Renal cortex interstitium (tissue), 15 donors: ENCODE measurements at places on chromosomes 1 and 21. TPM values are rescaled to one million over a fixed set of nuclear protein-coding genes. Genes with fewer than 3 reads are reported as not detected.
A peak's percentile ranks its signal among the peaks of the same experiment; 100 is the strongest.

DNA sequence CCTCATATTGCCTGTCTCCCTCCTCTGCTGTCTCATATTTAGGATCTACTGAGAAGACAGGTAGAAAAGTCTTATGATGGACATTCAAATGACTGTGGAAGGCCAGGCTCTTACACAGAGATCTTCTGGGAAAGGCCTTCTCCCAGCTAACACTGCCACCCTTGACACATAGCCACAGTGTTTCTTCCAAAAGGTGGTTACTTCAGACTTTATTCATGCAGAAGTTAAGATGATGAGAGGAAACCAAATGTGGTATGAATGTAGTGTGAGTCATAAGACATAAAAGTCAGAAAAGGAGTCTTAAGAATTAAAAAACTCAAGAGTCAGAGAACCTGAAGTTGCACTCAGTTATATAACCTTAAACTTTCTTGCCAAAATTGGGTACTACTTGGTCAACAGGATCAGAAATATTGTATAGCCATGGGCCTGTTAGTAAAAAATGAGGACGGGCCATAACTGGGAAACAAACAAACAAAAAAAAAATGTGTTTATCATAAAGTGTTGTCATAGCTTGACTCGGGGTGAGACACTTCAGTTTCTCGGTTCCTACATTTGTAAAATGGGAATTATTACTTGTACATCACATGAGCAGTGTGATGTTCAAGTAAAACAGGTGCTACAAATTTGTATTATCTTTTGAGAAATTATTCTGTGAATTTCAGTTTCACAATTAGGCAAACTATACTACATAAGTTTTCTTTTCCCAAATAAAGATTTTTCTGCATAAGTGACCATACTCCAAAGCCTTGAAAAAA lies 1.2 kb upstream of the DENND1B start:
- no peak for DNase-seq

FCGR3A gene
- 1.6 TPM for polyA plus RNA-seq

- DNase-seq = no peak
Measured at GRCh38 chr1:10537082-10537766, 62.5 kb downstream of the PEX14 start.

GRCh38 chr1:220203816-220204215 lies 68.4 kb downstream of the RAB3GAP2 start:
- DNase-seq = no peak

CNR2 gene
- 0.09 TPM for polyA plus RNA-seq

DNA sequence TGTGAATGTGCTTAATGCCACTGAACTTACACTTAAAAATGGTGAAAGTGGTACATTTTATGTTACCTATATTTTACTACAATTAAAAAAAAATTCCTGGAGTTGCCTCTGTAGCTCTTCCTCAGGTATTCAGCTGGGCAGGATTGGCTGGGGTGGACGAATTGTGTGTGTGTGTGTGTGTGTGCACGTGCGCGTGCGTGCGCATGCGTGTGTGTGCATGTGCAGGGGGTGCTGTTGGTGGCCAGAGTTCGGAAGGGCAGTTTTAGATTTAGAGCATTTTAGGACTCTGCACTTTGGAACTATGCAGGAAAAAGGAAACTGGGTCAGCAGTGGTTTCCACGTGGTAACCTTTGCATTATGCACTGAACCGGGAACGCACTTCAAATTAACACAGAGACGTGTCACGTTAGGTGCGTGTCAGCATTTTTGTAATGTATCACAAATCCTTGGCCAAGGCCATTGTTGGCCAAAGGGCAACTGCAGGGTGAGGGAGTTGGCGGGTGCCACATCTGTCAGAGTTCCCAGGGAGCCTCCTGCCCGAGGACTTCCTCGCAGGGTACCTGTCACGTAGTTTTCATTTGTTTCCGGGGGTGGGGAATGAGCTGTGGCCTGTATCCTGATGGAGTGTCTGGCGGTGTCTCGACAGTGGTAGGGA lies 312.8 kb downstream of the CAMTA1 start:
- no peak for DNase-seq

OLIG2 gene
- polyA plus RNA-seq = not detected

DNA sequence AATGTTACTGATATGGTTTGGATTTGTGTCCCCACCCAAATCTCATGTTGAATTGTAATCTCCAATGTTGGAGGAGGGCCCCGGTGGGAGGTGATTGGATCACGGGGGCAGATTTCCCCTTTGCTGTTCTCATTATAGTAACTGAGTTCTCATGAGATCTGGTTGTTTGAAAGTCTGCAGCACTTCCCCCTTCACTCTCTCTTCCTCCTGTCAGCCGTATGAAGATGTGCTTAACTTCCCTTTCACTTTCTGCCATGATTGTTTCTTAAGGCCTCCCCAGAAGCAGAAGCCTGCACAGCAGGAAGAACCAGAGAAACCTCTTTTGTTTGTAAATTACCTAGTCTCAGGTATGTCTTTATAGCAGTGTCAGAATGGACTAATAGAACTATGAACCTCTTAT lies 28.4 kb downstream of the TRIM33 start:
- no peak for DNase-seq

TMEM79 gene
- polyA plus RNA-seq = 6.5 TPM

DNA sequence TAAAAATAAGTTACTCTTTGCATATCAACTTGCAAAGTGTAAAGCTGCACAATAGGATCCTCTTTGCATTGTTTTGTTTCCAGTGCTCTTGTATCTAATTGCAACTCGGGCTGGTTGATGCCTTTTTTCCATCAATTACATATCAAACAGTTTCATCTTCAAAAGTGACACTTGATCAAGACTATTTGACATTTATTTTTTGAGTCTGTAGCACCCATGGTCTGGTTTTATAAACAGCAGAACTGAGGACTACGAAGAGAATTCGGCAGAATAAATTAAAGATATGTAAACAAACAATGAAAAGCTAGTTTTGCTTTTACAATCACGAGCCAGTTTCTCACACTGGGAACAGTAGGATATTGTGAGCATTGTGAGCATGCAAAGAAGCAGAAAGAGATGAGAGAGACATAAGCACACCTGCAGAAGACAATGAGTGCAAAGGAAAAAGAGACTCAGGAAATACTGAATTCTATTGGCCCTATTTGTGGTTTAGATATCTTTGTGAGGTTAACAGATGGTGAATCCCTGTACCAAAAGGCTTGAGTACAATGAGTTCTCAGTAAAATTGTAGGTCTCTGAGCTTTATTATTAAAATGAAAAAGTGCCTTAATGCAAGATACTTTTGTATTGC lies 45.4 kb downstream of the RPL5 start:
- DNase-seq = no peak

GRCh38 chr1:244047621-244048255 lies 3.3 kb upstream of the ZBTB18 start:
- DNase-seq = no peak

AJAP1 gene
- 1.0 TPM for polyA plus RNA-seq

DNA sequence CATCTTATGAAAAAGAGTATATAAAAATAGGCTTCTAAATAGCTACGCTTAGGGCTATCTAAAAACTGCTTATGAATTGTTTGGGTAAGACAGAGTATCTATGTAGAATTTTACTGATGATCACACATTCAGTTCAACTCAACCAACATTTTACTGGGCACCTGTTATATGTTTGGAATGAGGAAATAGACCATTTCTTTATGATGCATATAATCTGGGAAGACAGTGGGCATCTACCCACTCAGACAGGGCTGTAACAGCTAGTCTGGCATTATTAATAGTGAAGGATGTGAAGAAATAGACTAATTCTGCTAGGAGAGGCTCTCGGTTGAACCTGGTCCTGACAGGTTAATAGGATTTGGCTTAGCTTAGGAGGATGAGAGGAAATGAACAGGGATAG lies 56.9 kb downstream of the TIAM1 start:
- DNase-seq = no peak

DNA sequence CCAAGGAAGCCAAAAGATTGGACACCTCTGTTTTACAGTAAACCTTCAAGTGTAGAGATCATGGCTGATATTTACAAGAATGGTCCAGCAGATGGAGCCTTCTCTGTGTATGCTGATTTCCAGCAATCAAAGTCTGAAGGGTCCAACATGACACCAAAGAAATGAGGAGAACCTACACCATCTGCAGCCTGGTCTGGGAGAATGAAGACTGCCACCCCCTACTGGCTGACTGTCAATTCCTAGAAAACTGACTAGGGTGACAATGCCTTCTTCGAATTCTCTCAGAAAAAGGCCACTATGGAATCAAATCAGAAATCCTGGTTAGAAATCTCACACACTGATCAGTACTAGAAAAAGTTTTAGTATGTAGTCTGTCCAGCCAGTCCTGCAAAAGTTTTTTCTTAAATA lies 83.3 kb downstream of the CDC42BPA start:
- no peak for DNase-seq

FBXO2 gene
- 1.1 TPM for polyA plus RNA-seq

GRCh38 chr1:24130385-24130784 lies 12.6 kb downstream of the IL22RA1 start:
- no peak for DNase-seq

GRCh38 chr1:60367532-60367931 lies 294.0 kb upstream of the C1orf87 start:
- DNase-seq = peak; percentile 15

GRCh38 chr1:167442142-167442848 lies 76.0 kb downstream of the CD247 start:
- DNase-seq = no peak

GIPC2 gene
- polyA plus RNA-seq = 15.8 TPM

DNA sequence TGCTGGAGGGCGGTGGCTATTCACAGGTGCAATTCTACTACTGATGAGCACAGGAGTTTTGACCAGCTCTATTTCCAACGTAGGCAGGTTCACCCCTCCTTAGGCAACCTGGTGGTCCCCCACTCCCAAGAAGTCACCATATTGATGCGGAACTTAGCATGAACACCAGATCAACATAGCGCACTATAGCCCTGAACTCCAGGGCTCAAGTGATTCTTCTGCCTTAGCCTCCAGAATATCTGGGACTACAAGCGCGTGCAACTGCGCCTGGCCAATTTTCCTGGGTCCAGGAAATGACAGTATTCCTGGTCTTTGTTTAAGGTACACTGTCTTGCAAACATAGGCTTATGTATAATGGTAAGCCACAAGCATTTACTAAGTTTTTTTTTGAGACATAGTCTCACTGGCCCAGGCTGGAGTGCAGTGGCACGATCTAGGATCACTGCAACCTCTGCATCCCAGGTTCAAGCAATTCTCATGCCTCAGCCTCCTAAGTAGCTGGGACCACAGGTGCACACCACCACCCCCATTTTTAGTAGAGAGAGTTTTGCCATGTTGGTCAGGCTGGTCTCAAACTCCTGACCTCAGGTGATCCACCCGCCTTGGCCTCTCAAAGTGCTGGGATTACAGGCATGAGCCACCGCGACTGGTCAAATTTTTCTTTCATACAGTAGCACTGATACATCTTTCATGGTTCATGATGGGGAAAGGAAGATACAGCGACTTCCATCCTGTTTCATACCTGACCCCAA lies 12.6 kb downstream of the MCL1 start:
- no peak for DNase-seq

TTC24 gene
- polyA plus RNA-seq = 1.5 TPM

- no peak for DNase-seq
Measured at GRCh38 chr1:212769459-212770167, 22.0 kb downstream of the NSL1 start.

- no peak for DNase-seq
Measured at GRCh38 chr1:41024953-41025352, 3.4 kb upstream of the SLFNL1 start.

RORC gene
- 0.75 TPM for polyA plus RNA-seq

GRCh38 chr21:27759091-27759659 lies 792.3 kb upstream of the ADAMTS5 start:
- no peak for DNase-seq

GRCh38 chr1:158037008-158037865 lies 43.8 kb downstream of the KIRREL1 start:
- no peak for DNase-seq

GRCh38 chr1:240343966-240344365 lies 252.3 kb downstream of the FMN2 start:
- DNase-seq = no peak

DNA sequence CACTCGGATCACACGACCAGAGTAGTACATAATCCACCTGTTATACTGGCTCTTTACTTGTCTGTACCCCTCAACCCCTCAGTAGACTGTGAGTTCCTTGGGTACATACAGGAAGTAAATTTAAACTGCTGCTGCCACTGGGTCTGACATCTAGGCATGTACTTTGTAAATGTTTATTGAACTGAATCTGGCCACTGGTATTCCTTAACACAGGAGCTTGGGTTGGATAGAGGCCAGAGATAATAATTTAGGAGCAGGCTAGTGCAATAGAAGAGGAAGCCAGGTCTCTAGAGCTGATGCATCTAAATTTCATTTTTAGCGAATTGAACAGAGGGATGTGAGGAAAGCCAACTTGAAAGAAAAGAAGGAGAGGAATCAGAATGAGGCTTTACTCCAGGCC lies 12.4 kb downstream of the TTC4 start:
- no peak for DNase-seq

HPCA gene
- 0.71 TPM for polyA plus RNA-seq

SLC50A1 gene
- polyA plus RNA-seq = 55.5 TPM

GRCh38 chr1:192809307-192810252 lies 741 bp downstream of the RGS2 start:
- peak; percentile 47 for DNase-seq

DNA sequence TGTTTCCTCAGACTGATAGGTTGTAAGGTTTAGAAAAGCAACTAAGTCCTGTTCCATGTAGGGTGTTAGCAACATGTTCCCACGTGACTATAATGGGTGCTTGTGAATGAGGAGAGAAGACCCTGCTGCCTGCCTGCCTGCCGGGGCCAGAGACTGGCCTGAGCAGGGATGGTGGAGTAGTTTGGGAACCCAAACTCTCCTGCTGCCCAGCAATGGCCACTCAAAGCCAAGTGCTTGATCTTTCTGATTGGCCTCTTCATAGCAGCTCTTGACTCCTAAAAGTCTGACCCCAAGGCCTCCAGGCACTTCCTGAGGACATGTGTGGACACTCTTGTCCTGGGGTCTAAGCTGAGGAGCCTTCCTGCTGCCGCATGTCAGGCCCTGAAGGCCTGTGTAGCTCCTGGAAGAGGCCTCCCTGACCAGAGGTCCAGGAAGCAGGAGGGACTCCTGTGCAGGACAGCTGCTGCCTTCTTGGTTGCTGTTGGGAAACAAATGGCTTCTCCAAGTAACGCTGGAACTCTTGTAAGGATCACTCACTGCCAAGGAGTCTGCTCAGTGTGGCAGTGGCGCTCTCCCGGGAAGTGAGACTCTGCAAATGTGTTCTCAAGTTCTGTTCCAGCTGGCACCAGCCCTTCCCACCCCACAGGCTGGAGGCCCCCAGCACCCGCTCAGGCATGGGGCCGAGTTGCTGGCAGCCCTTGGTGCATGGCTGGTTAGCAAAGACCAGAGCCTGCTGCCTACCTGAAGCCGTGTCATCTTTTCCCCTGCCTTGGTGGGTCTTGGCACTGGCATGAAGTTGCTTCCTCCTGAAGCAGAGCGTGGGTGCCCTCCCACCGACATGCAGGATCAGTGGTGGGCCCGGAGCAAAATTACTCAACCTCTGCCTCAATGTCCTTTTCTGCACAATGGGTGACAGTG lies 35.5 kb downstream of the MAN1C1 start:
- no peak for DNase-seq

FAM131C gene
- 2.7 TPM for polyA plus RNA-seq

DNA sequence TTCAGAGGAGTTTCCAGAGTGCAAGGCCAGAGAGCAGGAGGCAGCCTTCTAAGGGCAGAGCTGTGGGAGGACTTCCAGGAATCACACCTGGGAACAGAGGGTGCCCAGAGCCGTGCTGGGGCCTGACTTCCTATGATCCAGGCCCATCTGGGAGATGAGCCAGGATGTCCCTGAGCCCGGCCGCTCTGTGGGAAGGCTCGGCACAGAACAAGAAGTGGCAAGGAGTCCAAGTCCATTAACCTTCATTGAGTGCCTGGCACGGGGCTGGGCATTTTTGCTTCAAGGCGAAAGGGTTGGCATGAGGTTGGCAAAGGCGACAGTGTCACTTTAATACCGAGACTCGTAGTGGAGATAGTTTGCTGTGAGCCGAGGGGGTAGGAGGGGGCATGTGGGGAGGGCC lies 18.2 kb downstream of the TMEM201 start:
- no peak for DNase-seq

PLA2G5 gene
- not detected for polyA plus RNA-seq
